ENCODE measurements at places on chromosomes 7 and 10.

GRCh38 chr10:79561257-79561656, 1.1 kb upstream of the SFTPA2 start:
- no peak for DNase-seq

GRCh38 chr10:117530791-117531190, 11.8 kb upstream of the EMX2 start:
- DNase-seq = no peak

DNA sequence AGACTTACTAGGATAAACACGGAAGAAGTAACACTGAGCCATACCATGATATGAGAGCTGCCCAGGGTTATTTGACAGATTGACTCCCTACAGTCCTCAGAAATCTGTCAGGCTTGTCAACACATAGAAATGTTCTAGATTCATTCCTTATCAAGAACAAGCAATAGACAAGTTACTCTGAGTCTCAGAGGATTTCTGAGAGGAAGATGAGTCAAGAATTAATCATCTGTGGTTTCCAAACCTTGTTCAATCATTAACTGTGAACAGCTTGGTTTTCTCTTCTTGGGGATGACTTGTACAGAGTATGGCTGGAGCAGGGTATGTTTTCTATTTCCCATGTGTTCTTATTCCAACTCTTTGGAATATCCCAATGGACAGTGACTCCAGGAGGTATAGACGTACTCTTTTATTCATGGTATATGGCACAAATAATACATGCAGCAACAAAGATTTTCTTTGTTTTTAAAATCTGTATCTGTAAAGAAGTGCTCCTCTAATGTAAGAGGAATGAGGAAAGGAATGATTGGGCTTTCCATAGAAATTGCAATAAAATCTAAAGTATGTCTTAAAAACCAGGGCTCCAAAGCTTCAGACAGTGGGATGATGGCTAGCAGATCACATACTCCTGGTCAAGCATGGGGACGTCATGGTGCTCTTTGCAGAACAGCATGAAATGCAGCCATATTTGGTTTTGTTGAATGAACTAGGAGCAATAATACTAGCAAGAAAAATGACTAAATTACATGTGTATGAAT, 11.9 kb upstream of the SFR1 start:
- DNase-seq = peak; percentile 91

DNA sequence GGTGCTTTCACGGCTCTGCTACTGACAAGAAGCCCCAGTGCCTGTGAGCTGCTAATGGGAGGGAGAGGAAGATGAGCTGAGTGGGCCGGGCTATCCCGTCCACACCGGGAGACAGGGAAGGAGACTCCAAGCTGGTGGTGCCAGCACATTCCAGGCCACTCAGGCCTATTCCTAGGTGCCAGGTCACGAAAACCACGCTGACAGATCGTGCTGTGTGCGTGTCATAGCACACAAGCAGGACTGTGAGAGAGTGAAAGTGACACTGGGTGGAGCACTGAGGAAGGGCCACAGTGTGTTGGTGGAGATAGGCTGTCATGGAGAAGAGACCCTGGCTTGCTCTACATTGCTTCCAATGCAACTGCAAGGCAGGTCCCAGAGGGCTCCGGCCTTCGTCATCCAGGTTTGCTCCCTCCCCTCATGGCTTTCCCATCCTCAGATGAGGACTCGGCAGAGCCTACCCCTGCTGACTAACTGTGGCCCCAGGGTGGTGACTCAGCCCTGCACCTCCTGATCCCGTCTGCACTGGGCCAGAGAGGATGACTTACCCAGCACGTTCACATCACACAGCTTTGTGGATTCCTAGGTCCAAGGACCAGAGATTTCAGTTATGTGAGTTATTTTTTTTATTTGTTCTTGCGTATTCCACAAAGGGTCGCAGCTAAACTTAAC, 167.3 kb downstream of the EGFR start:
- DNase-seq = peak; percentile 71

DNA sequence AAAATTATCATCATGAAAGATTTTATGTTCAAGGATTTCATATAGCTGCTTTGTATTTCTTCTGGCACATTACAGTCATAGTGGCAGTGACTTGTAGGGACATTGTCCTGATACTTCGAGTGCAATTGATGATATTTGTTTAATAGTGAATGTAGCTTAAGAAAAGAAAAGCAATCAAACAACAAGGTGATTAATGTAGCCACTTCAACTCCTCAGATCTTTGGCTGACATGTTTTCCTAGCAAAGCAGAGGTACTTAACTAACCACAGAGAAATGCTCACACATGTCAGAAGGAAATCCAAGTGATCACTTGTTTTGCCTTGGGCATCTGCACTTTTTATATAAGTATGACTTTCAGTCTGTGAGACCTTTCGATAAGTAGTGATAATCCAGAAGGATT, 470.3 kb downstream of the AUTS2 start:
- DNase-seq = no peak

GRCh38 chr10:47022311-47023131, 111.3 kb downstream of the PTPN20 start:
- DNase-seq = no peak

DNA sequence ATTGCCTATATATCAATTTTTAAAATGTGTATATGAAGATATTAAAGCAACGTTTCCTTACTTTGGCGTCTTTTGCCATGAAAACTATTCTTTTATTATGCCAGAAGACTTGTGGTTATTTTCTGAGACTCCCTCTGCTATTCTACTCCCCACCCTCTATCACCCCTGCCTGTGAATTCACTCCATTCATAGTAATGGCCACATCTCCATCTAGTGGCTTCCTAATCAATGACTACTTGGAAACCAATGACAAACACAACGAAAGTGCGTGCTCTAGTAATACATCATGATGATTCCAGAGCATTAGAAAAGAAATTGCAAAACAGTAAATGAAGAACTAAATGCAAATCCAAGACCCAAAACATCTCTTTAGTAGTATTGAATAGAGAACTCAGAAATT, 186.7 kb upstream of the HGF start:
- DNase-seq = peak; percentile 75

DNA sequence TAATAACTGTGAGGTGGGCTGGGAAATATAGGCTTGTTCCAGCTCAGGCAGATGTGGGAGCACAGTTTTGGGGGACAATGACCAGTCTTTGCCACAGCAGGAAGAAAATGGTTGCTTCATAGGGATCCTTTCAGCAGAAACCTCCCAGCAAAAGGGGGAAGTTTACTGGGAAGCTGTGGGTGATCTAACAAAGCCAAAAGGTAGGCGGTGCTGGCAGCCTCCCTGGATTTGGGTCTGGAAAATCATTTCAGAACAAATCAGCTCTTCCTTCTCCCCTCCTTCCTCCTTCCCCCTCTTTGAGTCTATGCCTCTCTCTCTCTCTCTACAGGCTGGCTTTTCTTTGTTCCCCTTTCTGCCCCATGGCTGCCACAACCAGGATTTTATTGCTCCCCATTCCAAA, 16.2 kb downstream of the RPS24 start:
- DNase-seq = no peak

- DNase-seq = no peak
These were observed 26.4 kb downstream of the SPOCK2 start for GRCh38 chr10:72061930-72062329.

DNA sequence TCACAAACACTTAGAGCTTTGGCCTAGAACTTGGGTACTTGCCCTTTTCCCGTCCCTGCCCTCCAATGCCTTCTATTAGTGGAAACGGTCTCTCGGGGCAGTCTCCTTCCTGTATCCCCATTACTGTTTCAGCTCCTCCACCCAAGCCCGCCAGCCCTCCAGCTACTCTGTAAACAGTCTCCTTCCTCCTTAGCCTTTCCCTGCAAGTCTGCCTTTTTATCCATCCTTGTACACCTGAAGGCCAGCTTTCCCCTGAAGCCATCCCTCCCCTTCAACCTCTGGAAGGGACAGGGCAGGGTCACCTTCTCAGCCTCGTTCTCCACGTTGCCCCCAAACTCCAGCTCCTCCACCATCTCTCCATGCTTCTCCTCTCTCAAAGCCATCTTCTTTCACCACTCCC, 108.1 kb upstream of the ZNF746 start:
- DNase-seq = no peak

DNA sequence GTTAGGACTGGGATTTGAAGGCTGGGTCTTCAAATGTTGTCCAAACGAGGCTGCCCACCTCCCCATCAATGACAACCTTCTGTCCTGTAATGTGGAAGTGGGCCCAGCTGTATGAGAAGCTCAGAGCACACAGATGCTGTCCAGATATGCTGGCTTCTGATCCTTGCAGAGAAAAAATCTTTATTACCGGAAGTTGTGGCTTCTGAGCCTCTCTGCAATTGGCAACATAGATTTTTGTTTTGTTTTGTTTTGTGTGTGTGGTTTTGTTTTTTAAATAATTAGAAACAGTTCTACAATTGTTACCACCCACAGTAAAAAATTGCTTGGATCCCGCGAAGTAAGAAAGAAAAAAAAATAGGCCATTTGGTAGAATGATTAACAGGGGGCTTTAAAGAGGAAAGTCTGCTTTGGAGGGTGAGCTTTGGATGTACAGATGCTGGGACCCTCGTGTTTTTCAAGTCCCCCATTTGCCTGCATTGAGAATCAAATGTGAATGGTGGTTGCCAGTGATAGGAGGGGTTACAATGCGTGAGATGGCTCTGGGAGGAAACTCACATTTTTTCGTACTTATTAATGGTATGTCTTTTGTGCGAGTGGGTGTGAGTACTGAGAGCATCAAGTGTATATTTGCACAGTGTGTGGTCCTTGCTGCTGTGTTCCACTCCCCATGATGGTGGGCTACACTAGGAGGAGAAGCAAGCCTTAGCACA, 153.2 kb downstream of the TCF7L2 start:
- DNase-seq = no peak

DNA sequence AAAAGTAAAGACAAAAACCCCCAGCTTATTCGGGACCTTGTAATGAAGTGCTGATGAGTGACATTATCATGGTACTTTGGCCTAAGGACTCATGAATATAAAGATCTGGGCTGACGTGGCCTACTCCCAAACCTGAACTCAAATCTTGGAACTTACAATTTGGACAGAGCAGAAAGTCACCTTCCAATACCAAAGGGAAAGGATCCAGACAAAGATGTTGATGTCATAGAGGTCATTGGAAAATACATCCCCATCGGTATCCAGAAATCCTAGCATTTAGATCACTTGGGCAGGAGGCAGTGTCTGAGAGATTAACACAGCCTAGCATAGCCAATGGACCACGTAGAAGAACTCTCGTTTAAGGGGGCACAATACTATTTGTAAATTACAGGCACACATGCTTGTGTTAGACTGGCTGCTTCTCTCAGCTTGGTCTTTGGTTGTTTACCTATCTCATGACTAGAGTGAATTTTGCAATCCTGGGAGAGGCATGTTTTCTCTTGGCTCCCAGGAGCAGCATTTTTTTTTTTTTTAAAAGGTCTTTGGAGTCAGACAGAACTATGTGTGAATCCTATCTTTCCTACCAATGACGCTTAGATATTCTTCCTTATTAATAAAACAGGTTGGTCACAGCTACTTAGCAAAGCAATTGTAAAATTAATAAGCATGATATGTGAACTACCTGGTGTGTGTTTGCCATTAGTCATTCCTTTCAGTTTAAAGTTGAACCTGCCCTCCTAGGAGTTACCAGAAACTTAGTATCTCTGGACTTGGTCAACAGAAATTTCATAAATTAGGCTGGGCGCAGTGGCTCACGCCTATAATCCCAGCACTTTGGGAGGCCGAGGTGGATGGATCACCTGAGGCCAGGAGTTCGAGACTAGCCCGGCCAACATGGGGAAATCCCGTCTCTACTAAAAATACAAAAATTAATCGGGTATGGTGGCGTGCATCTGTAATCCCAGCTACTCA, 27.8 kb upstream of the MRPS33 start:
- no peak for DNase-seq

DNA sequence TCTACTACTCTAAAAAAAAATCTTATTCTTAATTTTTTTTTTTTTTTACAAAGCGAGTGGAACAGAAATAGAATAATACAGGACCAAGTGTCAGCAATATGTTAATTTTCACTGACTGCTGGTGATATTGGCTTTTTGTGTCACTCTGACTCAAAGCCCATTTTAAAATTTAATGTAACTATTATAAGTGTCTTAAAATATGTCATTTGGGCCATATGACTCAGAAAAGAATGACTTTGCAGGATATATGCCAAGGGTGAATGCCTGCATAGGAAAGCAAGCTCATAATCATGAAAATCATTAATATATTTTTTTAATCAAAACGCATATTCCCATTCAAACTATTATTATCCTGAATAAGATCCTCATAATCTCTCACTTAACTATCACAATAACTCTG, 149.2 kb downstream of the GNAT3 start:
- DNase-seq = no peak

DNA sequence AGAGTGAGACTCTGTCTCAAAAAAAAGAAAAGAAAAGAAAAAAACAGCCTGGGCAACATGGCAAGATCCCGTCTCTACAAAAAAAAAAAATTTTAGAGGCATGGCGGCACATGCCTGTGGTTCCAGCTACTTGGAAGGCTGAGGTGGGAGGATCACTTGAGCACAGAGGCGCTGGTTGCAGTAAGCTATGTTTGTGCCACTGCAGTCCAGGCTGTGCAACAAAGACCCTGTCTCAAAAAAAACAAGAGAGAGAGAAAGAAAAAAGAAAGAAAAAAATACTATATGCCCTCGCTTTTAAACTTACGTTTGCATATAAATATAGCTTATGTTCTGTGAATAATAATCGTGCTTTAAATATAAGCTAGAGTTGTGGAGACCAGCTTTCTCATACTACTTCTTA, 11.2 kb downstream of the HACD1 start:
- no peak for DNase-seq

GRCh38 chr7:151003572-151003971, 12.8 kb downstream of the NOS3 start:
- DNase-seq = no peak

- DNase-seq = peak; percentile 79
These were observed 155.0 kb downstream of the STK31 start for GRCh38 chr7:23864973-23865372.

DNA sequence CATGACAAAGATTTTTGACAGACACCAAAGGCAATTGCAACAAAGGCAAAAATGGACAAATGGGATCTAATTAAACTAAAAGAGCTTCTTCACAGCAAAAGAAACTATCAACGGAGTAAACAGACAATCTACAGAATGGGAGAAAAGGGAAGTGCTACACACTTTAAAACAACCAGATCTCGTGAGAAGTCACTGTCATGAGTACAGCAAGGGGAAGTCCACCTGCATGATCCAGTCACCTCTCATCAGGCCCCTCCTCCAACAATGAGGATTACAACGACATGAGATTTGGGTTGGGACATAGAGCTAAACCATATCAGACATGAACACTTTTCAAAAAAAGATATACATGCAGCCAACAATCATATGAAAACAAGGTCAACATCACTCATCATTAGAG, 11.5 kb upstream of the PSTK start:
- no peak for DNase-seq
